ENCODE measurements at places on chromosomes 1 and 21. TPM values are rescaled to one million over a fixed set of nuclear protein-coding genes. Genes with fewer than 3 reads are reported as not detected.

- no peak overlapping the region for H3K27ac ChIP-seq
- no peaks in the 10 kb centered on the region for H3K27me3 ChIP-seq
- no peaks in the 10 kb centered on the region for H3K4me1 ChIP-seq
These were observed 23.0 kb downstream of the ARHGEF16 start for GRCh38 chr1:3477241-3477995.

GRCh38 chr1:39149509-39149908 is 55.0 kb upstream of the MACF1 start:
- DNase-seq, result no peak
- no peaks in the 10 kb centered on the region for H3K27me3 ChIP-seq

Gene TCEANC2
- total RNA-seq, result 5.3 TPM

Gene HTR6
- 0.29 TPM for total RNA-seq

Gene SPATA6
- 8.0 TPM for total RNA-seq

All from H9 (cell line).